ENCODE measurements at places on chromosomes 13 and 19. TPM values are rescaled to one million over a fixed set of nuclear protein-coding genes. Genes with fewer than 3 reads are reported as not detected.

The KIR2DL4 gene
- 67.2 TPM for polyA plus RNA-seq

- H3K4me3 ChIP-seq = peak overlapping the region; percentile 97
- no peak for DNase-seq
- peaks cover 56% of the 10 kb centered on the region for H3K4me1 ChIP-seq
These were observed 792 bp upstream of the LENG8 start for GRCh38 chr19:54448040-54448773.

- H3K27ac ChIP-seq = no peak overlapping the region
- peaks cover 2% of the 10 kb centered on the region for H3K4me1 ChIP-seq
- DNase-seq = peak; percentile 63
These were observed 20.3 kb upstream of the TRIM13 start for GRCh38 chr13:49976314-49977258.

GRCh38 chr13:73859841-73860240, 274.4 kb downstream of the KLF12 start:
- H3K36me3 ChIP-seq = peaks cover 4% of the 10 kb centered on the region
- H3K27me3 ChIP-seq = no peaks in the 10 kb centered on the region
- DNase-seq = no peak
- H3K27ac ChIP-seq = no peak overlapping the region
- H3K4me3 ChIP-seq = peak overlapping the region; percentile 5

GRCh38 chr13:80199585-80200292, 141.2 kb downstream of the SPRY2 start:
- no peaks in the 10 kb centered on the region for H3K36me3 ChIP-seq
- H3K27ac ChIP-seq = no peak overlapping the region
- H3K27me3 ChIP-seq = peaks cover 2% of the 10 kb centered on the region
- no peaks in the 10 kb centered on the region for H3K4me1 ChIP-seq

- H3K27me3 ChIP-seq = peaks cover 9% of the 10 kb centered on the region
- H3K4me3 ChIP-seq = peak overlapping the region; percentile 89
- no peaks in the 10 kb centered on the region for H3K36me3 ChIP-seq
- H3K27ac ChIP-seq = peak overlapping the region; percentile 94
These were observed 1.5 kb downstream of the TCF3 start for GRCh38 chr19:1650650-1651567.

The BST2 gene
- 394 TPM for polyA plus RNA-seq

DNA sequence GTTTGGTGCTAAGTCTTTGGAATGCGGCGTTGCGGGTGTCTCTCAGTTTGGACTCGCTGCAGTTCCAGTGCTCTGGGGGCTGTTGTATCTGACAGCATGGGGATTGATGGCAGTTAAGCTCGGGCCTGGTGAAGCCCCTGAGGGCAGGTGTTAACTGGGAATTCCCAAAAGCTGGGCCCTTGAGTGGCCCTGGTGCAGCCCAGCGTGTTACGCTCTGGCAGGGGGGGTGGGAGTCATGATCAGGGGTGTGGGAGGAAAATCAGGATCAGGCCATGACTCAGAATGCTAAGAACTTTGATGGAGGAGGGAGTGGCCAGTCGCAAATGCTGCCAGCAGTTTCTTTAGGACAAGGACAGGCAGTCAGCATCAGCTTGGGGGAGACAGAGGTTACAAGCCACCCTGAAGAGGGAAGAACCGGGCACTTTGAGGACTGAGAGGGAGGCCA, 19.6 kb downstream of the AP2A1 start:
- H3K27ac ChIP-seq = no peak overlapping the region
- DNase-seq = no peak
- peaks cover 35% of the 10 kb centered on the region for H3K4me1 ChIP-seq
- no peak overlapping the region for H3K4me3 ChIP-seq
- H3K27me3 ChIP-seq = no peaks in the 10 kb centered on the region
- peaks cover 21% of the 10 kb centered on the region for H3K36me3 ChIP-seq

GRCh38 chr13:62837895-62838294, 1422.2 kb upstream of the PCDH20 start:
- no peak overlapping the region for H3K27ac ChIP-seq
- no peaks in the 10 kb centered on the region for H3K4me1 ChIP-seq
- H3K36me3 ChIP-seq = no peaks in the 10 kb centered on the region
- no peak overlapping the region for H3K4me3 ChIP-seq
- peaks cover 1% of the 10 kb centered on the region for H3K27me3 ChIP-seq

DNA sequence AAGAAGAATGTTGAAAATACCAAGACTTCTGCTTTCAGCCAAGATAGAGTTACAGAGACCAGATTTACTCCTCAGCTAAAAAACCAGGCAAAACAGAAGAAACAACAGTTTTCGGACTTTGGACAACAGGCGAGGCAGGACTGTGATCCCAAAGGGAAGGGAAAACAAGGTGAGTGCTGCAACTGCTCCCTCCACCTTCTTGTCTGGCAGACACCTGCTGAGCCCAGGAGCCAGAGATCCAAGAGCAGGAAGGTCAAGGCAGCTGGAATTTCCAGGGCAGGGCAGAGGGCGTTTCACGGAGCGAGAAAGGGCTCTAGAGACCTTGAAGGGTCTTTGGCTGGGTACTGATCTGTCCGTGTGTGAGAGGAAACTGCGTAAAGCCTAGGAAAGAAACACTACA, 32.9 kb upstream of the SLC7A9 start:
- H3K4me3 ChIP-seq = no peak overlapping the region
- no peak for DNase-seq
- H3K27ac ChIP-seq = no peak overlapping the region
- no peaks in the 10 kb centered on the region for H3K4me1 ChIP-seq
- H3K36me3 ChIP-seq = peaks cover 42% of the 10 kb centered on the region

The GPC6 gene
- polyA plus RNA-seq = not detected

GRCh38 chr19:14565298-14565679, 6.6 kb downstream of the NDUFB7 start:
- DNase-seq = no peak
- peaks cover 70% of the 10 kb centered on the region for H3K4me1 ChIP-seq
- no peak overlapping the region for H3K27ac ChIP-seq
- H3K36me3 ChIP-seq = no peaks in the 10 kb centered on the region
- H3K4me3 ChIP-seq = no peak overlapping the region
- H3K27me3 ChIP-seq = peaks cover 8% of the 10 kb centered on the region

DNA sequence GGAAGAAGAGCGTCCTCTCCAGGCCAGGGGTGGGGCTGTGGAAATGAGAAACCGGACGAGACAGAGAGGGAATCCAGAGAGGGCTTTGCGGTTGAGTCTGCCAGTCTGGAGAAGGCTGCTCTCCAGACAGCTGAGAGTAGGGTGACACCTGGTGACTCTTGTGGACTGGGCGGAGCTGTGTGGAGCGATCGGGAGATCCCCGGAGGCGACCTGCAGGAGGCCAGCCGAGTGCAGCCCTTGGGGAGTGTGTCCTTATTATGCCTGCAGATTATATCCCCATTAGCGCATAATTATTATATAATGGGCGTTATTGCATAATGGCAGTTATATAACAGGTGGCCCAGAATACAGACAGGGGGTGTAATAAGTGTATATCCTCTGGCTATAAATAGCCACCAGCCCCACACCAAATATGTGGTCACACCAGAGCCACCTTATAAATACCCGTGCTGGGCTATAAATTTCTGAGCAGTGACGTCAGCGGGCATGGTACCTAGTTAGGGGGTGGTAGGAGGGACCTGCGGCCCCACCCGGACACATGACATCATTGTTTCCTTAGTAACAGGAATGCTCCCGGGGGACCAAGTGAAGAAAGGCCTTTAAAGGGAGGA, 41.2 kb downstream of the NFIX start:
- no peaks in the 10 kb centered on the region for H3K36me3 ChIP-seq
- H3K27me3 ChIP-seq = peaks cover 7% of the 10 kb centered on the region
- H3K4me3 ChIP-seq = no peak overlapping the region
- DNase-seq = no peak

DNA sequence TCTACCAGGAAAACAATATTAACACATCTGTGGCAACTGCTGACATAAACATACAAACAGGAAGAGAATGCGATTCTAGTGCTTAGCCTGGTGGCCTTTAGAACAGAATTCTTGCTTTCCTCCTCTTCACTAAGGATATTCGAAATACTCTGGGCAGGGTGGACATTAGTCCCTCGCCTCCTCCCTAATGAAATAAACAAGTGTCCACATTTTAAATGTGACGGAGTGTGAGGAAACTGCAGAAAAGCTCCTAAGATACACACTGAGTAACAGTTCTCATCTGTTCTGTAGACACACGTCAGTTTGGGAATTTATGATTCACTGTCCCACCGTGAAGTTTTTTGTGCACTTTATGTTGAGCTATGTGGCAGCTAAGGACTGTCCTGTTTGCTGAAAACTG, 639 bp downstream of the STARD13 start:
- peaks cover 15% of the 10 kb centered on the region for H3K4me1 ChIP-seq
- no peaks in the 10 kb centered on the region for H3K36me3 ChIP-seq
- H3K4me3 ChIP-seq = peak overlapping the region; percentile 46
- no peak overlapping the region for H3K27ac ChIP-seq
- no peak for DNase-seq

DNA sequence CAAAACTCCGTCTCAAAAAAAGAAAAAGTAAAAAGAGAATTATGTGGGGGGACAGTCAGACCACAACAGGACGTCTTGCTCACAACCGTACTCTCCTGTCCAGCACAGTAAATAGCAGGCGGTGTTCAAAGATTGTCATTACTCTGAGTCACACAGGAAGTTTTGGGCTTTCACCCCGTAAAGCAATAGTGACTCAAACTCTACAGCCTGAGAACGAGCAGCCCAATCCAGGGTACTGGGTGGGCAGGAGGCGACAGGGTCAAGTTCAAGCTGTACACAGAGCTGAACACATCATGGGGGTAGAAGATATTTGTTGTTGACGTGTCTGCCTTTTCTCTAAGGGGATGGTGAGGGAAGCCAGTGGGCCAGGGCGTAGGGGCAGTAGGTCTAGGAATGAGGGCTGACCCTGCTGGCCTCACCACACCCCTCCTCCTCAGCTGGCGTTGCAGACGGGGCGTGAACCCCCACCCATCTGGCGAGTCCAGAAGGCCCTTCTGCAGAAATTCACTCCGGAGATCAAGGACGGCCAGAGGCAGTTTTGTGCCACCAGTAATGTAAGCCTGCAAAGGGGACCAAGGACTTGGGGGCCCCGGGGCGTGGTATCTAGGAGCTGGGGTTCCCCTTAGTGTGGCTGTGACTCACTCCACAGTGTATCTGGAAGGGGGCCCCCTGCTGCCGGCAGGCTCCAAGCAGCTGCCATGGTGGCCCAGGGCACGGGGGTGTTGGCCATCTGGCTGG, 23.3 kb downstream of the PRR12 start:
- peaks cover 16% of the 10 kb centered on the region for H3K4me1 ChIP-seq
- H3K27me3 ChIP-seq = peaks cover 2% of the 10 kb centered on the region
- peak overlapping the region; percentile 94 for H3K27ac ChIP-seq

DNA sequence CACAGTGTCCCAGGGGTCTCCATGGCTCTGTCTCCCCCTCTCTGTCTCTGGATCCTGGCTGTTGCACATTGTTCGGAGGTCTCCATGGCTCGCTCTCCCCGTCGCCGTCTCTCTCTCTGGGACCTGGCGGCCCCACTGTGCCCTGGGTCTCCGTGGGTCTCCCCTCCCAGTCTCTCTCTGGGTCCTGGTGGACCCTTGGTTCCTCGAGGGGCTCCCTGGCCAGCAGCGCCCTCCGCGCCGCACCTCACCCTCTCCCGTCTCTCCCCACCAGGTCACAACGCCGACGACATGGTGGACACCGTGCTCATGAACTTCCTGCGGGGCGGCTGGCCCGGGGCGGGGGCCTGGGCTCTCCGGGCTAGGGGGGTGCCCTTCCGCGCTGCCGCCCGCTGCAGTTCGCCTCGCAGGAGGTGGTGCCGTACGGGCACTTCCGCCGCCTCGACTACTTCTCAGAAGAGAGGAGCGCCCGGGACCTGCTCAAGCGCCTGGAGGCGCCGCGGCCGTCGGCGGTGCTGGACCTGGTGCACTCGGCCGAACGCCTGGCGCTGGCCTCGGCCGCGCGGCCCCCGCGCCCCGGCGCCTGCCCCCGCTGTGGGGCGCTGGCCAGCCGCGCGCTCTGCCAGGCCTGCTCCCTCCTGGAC, 29.1 kb downstream of the SIGLEC5 start:
- peak; percentile 18 for DNase-seq
- peak overlapping the region; percentile 66 for H3K4me3 ChIP-seq
- H3K4me1 ChIP-seq = peaks cover 4% of the 10 kb centered on the region
- no peak overlapping the region for H3K27ac ChIP-seq

The SMIM17 gene
- not detected for polyA plus RNA-seq

GRCh38 chr19:44951179-44952159, 3.7 kb upstream of the CLPTM1 start:
- peaks cover 3% of the 10 kb centered on the region for H3K36me3 ChIP-seq
- no peak overlapping the region for H3K4me3 ChIP-seq
- peaks cover 12% of the 10 kb centered on the region for H3K27me3 ChIP-seq
- no peak overlapping the region for H3K27ac ChIP-seq
- DNase-seq = peak; percentile 68

The KIR2DL1 gene
- polyA plus RNA-seq = 93.2 TPM

DNA sequence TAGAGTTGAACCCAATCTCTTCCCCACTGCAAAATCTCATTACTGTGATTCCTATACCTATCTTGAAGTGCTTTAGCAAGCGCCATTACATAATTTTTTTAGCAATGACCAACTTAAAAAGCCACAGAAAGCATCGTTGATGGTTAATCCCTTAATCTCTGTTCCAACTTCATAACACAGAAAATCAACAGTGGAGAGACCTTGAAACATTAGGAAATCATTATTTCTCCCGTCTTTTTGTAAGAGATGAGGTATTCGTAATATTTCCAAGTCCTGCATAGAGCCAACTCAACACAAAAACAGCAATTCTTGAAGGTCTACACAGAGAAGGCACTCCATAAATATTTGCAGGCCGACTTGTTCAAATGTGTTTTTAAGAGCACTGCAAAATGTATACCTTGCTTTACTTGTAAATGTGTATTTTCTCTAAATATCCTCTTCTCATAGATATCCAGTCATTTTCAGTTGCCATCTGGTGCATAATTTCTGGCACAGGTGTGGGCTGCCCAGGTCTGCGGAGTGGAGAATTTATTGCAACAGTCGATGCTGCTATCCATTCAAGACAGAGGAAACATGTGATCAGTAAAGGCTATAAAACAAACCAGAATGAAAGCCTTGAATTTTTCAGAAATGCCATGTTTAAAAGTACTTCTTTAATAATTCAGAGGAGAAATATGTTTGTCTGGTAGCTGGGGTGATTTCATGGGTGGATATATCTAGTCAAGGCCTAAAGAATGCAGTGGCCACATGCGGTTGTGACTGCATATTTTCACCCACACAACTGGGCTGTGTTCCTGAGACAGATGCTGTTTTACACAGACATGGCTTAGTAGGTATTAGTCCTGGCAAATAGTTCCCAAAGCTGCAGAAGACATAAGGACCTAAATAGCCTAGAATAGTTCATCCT, 234.3 kb upstream of the STARD13 start:
- DNase-seq = no peak
- no peak overlapping the region for H3K27ac ChIP-seq
- no peaks in the 10 kb centered on the region for H3K36me3 ChIP-seq
- H3K4me1 ChIP-seq = no peaks in the 10 kb centered on the region
- no peaks in the 10 kb centered on the region for H3K27me3 ChIP-seq
- H3K4me3 ChIP-seq = no peak overlapping the region

DNA sequence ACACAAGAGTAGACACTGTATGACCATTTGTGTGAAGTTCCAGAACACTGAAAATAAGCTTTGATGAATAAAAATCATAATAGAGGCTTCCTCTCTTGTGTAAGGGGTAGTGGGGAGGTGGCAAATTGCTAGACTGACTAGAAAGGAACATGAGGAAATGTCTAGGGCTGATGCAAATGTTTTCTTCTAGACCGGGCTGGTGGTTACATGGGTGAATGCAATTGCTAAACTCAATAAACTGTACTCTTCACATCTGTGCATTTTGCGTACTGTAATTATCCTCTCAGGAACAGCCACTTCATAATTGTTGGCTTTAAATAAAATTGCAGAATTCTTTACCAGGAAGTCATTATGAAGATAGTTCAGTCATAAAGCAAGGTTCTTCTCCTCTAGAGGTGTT, 5.2 kb upstream of the KBTBD7 start:
- H3K4me3 ChIP-seq = no peak overlapping the region
- no peaks in the 10 kb centered on the region for H3K36me3 ChIP-seq
- H3K27ac ChIP-seq = no peak overlapping the region
- H3K27me3 ChIP-seq = no peaks in the 10 kb centered on the region
- DNase-seq = no peak
- peaks cover 3% of the 10 kb centered on the region for H3K4me1 ChIP-seq

All from immature natural killer cell (primary cell).